ENCODE measurements at places on chromosomes 16 and 17. TPM values are rescaled to one million over a fixed set of nuclear protein-coding genes. Genes with fewer than 3 reads are reported as not detected.

The OR3A2 gene
- polyA plus RNA-seq = 0.54 TPM

The TSNAXIP1 gene
- 6.2 TPM for polyA plus RNA-seq

The ZSCAN10 gene
- not detected for polyA plus RNA-seq

The WNT9B gene
- polyA plus RNA-seq = 9.1 TPM

The HELZ gene
- 27.8 TPM for polyA plus RNA-seq

The NLGN2 gene
- polyA plus RNA-seq = 18.2 TPM

The KRT16 gene
- polyA plus RNA-seq = not detected

The SEPTIN1 gene
- polyA plus RNA-seq = 1.7 TPM

The ENDOV gene
- polyA plus RNA-seq = 24.3 TPM

The CDH3 gene
- 59.5 TPM for polyA plus RNA-seq

The DYNLRB2 gene
- polyA plus RNA-seq = 8.9 TPM
